H9 (cell line): ENCODE measurements at places on chromosomes 3 and 15.

DNA sequence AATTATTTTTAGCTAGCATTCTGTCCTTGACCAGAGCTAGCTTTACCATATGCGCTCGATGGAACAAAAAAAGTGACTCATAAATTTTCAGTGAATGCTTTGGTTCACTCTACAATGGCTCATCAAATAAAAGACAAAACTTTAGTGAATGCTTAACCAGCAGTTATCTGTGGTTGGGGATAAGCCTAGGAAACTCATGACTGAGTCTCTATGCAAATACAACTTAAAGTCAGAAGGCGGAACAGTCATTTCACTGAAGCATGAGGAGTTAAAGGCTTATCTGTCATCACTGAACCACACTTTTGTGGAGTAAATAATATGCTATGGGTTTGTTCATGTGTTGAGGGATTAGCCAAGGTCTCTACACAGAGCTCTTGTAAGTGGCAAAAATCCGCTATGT is 308.4 kb downstream of the SQOR start:
- no peak for DNase-seq

GRCh38 chr3:53144862-53145712 is 14.9 kb upstream of the RFT1 start:
- DNase-seq = no peak

- no peak for DNase-seq
Observed at GRCh38 chr3:106249159-106249558, 380.3 kb upstream of the CBLB start.

GRCh38 chr3:163812006-163812405 is 1266.3 kb downstream of the SI start:
- DNase-seq = no peak

GRCh38 chr3:172313671-172314070 is 134.6 kb downstream of the GHSR start:
- no peak for DNase-seq

- DNase-seq = no peak
Observed at GRCh38 chr3:156171281-156172267, 51.2 kb downstream of the KCNAB1 start.

DNA sequence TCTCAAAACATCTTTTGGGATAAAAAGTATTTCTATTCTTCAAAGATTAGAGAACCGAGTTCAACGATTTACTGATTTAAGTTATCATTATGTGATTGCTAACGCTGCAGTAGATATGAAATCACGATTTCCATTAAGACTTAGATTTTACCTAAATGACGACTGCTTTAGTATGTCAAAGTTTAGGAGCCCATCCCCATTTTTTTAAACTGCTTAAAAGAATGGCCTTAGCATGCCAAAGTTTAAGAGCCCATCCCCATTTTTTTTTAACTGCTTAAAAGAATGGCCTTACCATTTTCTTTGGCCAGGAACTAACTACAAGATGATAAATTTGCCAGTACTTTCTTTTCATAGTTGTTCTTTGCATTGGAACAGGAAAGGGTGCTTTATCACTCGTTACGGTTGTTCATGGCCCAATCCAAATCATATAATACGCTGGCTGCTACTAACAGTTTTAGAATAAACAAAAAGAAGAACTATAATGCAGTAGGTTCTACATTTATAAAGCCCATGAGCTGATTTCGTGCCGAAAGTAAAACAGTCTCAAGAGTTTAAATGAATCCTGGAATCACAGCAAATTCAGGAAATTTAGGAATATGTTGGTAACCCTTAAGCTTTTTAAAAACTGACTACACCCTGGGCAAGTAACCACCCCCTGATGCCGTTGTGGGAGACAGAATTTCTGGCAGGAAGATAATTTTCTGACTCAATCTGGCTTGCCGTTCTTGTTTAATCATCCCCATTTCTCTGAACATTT is 869 bp upstream of the TSC22D2 start:
- DNase-seq = no peak

DNA sequence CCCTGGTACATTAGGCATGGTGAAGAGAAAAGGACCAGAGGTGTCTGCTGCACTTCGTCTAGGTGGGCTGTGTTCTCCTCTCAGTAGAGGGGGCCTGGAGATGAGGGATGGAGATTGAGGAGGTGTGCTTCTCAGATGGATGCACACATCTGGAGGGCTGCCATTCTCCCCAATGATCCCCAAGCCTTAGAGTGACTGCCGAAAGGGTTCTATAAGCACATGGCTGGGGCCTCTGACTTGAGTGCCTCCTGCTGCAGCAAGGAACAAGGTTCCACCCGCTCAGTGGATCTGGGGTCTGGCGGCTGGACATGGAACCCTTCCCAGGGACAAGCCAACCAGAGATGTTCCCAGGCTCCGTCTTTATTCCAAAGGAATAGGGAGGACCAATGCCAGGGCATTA is 66.8 kb downstream of the CPN2 start:
- no peak for DNase-seq

DNA sequence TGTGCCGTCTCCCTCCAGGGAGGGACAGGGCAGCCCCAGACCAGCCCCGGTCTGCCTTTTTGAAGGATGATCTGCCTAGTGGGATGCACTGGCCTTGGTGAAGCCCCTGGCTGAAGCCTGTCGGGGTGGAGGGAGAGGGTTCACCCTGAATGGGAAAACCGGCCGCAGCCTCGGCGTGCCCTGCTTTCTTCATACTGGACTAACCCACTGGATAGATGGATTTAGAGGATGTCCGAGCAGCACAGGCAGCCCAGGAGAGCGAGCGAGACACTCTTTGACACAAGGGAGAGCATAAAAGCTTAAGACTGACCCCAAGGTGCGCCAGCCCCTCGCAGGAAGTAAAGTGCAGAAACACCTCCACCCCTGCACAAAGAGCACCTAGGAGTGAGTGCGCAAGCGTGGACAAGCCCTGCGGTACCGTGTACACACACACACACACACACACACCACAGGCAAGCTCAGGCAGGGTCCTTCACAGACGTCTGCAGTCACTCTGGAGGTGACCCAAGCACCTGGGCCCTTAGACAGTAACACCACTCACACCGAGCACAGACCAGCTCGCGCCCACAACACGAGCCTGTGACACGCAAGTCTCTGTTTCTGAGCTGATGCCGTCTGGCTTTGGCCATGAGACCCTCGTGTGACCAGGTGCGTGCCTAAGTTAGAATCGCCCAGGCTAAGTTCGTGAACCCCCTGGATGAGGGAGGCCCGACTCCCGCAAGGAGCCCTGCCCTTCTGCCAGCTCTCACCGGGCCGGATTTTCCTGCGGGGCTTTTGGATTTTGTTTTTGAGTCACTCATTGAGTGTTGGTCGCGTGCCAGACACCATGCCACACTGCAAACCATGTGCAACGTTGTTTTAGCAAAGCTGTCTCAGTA is 11.3 kb downstream of the SEMA4B start:
- no peak for DNase-seq

GRCh38 chr3:133123636-133124035 is 85.4 kb downstream of the TMEM108 start:
- DNase-seq = no peak

GRCh38 chr15:90449206-90449735 is 61.2 kb downstream of the IQGAP1 start:
- no peak for DNase-seq

- no peak for DNase-seq
Observed at GRCh38 chr3:119649761-119650160, 10.6 kb downstream of the POPDC2 start.

DNA sequence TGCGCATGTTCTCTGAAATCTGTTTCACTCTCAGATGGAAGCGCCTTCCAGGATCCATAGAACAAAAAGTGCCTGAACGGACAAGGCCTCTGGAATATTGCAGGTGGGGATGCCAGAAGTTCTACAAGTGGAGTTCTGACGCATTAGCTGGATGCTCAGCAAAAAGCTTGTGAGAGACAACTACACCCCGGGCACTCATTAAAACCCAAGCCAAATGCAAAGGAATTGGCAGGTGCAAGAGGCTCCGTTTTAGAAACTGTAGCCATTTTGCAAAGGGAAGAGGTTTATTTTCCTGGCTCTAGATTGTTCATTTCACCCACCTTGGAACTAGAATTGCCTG is 35.2 kb upstream of the SLC24A5 start:
- no peak for DNase-seq

DNA sequence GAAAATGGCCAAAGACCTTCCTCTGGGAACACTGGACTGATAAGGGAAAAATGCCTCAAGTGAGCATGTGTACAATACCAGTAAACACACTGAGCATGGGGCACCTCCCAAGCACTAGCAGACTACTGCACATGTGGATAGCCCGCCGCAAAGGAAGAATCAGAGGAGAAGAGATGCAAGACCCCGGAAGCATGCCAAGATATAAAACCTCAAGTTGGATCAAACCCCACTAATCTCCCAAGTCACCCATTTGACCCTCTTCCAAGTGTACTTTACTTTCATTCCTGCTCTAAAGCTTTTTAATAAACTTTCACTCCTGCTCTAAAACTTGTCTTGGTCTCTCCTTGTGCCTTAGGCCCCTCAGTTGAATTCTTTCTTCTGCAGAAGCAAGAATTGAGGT is 121.1 kb upstream of the PLAAT1 start:
- DNase-seq = no peak
